Type B pancreatic cell (in vitro differentiated cells): ENCODE measurements at places on chromosomes 5 and 9.

DNA sequence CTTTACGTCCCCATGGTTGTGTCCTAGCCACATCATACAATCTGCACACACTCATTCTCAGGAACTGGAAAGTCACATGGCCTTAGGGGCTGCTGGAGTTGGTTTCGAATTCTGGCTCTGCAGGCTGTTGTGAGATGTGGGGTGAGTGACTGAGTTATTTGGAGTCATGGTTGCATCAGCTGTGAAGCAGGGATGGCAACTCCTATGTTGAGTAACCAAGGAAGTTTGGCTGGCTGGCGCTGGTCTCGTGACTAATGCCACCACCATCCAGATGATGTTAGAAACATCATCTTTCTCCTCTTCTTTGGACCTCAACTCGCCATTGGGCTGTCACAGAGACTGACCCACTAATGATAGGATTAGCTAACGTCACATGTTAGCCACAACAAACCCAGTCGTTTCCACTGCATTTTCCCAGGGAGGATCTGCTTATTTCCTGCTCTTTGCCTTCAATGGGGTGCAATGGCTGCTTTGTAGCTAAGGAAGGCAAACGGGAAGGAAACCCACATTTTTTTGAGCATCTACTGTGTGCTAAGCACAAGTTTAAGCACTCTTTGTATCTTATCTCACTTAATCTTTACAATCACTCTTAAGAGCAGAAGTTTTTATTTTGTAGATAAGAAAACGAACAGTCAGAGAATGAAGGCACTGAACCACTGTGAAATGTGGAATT, 78.1 kb upstream of the UBTD2 start:
- DNase-seq: no peak

GRCh38 chr5:162948677-162949076, 488.7 kb upstream of the CCNG1 start:
- no peak for DNase-seq

DNA sequence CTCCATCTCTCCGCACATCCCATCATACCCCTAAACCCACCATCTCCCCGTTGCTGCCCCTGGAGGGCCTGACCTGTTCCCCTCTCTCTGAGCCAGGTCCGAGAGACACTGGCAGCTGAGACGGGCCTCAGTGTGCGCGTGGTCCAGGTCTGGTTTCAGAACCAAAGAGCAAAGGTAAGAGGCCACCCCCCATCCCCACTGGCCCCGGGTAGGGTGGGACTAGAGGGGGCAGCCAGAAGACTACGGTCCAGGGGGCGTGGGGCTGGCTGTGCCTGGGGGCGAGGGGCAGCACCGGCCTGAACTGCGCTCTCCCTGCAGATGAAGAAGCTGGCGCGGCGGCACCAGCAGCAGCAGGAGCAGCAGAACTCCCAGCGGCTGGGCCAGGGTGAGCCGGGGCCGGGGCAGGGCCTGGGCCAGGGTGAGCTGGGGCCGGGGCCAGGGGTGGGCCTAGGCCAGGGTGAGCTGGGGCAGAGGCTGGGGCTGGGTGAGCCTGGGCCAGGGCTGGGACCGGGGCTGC, 79.8 kb downstream of the LMX1B start:
- DNase-seq: no peak

- DNase-seq: no peak
Measured at GRCh38 chr9:34709196-34709978, 549 bp downstream of the CCL21 start.

- no peak for DNase-seq
Measured at GRCh38 chr5:109605207-109605730, 84.5 kb upstream of the MAN2A1 start.

GRCh38 chr9:125125523-125125922, 17.8 kb downstream of the SCAI start:
- DNase-seq: no peak

GRCh38 chr9:26643826-26644225, 248.8 kb downstream of the CAAP1 start:
- no peak for DNase-seq
